NCI-H69 (cell line): ENCODE measurements at places on chromosomes 16 and 17.

DNA sequence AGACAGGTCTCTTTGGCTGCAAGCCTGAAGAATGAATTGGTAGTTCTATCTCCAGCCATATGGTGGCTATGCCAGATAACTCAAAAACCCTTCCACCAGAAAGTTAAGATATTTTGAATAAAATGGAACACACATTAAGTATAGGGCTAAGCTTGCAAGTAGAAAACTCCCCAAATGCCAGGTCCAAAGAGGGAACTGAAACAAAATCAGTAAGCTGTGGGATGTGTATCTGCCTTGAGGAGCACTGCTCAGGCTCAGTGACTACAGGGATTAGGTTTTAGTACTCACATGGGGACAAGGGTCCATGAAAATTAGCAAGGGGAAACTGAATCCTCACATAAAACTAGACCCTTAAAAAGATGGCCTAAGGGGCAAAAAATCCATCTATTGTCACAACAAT is 115.7 kb upstream of the PMFBP1 start:
- DNase-seq = no peak

- no peak for DNase-seq
Measured at GRCh38 chr16:27566417-27566816, 16.5 kb downstream of the KATNIP start.

- no peak for DNase-seq
Measured at GRCh38 chr16:81140930-81141780, 45.0 kb upstream of the GCSH start.

DNA sequence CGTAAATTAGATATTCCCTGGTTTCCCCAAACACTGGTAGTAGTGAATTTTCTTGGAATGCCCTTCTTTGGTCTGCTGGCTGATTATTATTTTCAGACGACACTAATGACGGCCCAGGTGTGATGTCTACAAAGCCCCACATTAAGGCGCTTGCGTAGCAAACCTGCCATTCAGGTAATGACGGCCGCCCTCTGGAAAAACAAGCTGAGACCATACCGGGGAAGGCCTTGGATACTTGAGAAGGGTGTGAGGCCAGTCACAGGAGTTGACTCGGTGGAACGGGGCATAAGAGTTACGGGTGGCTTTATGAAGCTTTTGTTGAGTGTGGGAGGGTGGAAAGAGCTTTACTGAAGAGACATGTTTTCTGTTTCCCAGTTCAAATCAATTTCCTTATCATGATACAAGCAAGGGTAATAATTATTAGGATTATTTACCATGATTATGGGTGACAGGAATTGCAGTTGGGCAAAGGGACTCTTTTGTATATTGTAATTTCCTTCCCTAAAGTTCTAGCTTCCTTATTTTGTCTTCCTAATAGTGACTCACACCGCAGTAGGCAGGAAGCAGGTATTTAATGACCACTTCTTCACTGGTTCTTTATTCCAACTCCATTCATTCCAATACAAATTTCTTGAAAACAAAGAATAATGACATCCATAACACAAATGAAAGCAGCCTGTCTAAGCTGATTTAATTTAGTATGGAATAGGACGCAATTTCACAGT is 24.8 kb downstream of the KRT23 start:
- DNase-seq = no peak

DNA sequence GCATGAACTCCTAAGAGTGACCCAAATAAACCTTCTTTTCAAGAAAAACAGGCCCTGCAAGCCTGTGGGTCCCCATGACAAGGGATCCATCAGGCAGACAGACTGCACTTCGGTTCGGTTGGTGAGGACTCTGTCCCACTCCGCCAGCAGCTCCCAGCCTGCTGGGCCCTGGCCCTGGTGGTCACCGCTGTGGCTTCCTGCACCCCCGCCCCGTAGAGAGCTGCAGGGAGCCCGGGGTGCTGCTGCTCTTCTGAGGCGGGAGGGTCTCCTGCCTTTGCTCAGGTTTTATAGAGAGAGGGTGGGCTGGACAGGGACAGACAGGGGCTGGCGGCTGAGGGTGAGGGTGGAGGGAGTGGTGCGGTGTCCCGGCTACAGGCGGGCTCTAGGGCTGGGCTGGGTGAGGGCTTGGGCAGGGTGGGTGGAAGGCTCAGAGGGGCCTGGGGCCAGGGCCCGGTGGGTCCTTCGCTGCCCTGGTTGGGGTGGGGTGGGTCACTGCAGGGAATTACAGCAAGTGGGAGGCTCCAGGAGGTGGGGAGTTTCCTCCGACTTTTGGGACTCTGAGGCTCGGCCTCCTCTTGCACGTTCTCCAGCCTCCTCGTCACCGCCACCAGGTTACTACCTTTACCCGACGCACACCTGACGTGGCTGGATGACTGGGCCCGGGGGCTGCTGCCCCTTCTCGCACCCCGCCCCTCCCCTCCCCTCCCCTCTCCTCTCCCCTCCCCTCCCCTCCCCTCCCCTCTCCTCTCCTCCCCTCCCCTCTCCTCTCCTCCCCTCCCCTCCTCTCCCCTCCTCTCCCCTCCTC is 90.2 kb upstream of the CBX4 start:
- DNase-seq = no peak

DNA sequence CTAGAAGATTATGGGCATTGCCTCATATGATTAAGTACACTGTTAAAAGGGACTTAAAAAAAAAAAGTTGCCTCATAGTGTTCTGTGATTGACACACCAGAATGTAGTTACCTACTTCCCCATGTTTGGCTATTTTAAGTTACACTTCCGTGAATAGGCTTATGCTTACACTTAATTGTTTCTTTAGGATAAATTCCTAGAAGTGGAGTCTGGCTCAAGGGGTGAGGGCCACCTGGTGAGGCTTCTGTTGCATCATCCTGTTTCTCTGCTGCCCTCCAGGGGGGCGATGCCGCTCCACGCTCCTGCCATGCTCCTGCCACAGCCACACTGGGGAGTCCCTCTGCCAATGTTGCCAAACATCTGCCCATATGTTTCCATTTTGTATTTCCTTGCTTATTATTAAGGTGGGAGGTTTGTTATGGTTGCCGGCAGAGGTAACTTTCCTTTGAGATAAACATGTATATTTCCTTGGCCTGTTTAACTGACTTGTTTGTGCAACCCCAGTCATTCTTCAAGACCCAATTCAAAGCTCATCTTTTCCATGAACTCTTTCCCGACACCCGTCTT is 73.1 kb downstream of the KSR1 start:
- peak; percentile 94 for DNase-seq

GRCh38 chr16:29909391-29909790 is 9.1 kb downstream of the ASPHD1 start:
- DNase-seq = no peak

DNA sequence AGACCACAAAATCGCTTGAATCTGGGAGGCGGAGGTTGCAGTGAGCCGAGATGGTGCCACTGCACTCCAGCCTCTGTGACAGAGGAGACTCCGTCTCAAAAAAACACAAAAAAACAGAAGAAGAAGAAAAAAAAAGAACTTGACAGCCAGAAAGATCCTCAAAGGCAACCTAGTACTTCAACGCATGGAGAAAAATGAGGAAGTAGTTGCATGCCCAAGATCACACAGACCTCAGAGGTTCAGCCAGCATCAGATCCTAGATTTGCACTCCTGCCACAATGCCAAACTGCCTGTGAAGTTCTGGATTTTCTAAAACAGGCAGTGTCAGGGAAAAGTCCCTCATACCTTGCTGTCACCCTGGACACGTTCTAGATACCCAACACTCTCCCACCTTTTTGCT is 1.5 kb downstream of the ATPAF2 start:
- no peak for DNase-seq

DNA sequence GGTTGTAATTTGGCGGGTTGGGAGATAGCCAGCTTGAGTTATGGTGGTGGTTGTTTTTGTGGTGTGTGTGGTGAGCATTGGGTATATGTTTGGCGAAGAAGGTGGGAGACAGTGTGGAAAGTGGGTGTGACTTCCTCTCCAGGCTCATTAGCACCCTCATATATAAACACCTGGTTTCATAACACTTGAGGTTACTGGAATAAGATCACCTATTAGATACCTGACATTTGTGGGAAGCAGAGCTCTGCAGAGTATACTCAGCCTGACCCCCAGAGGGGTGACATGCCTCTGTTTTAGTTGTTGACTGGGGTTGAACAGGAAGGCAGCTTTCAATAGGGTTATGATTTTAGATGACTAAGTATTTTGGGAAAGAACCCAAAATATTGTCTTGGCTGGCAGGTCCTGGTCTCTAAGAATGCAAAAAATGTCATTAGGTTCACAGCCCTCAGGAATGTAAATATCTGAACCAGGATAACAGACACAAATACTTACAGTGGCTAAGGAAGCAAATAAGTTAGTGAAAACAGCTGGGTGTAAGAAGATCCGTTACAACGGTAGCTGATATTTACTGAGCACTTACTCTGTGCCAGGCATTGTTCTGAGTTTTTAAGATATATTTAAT is 18.3 kb upstream of the EFCAB13 start:
- DNase-seq = peak; percentile 88

- peak; percentile 73 for DNase-seq
Measured at GRCh38 chr16:69839798-69840409, 77.8 kb downstream of the WWP2 start.

DNA sequence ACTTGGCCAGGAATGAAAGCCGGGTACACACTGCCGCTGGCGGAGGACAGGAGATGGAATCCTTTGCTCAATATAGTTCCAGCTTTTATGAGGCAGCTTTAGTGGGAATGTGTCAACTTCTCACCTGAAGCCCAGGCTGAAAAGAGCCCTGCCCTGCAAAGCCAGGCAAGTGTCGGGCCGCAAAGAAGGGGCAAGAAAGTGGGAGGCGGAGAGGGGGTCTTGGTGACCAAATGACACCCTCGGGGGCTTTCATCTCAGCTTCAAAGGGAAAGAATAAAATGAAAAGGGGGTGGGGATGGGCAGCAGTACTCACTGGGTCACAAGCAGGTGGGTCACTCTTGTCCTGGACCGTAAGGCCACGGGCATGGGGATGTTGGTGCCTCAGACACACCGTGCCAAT is 62.9 kb downstream of the C16orf95 start:
- no peak for DNase-seq

- no peak for DNase-seq
Measured at GRCh38 chr16:10385725-10386516, at the start of gene ATF7IP2. TSS of gene ATF7IP2 (plus strand) at chr16:10386061. CDS start at chr16:10430621, 44,560 bp downstream.

DNA sequence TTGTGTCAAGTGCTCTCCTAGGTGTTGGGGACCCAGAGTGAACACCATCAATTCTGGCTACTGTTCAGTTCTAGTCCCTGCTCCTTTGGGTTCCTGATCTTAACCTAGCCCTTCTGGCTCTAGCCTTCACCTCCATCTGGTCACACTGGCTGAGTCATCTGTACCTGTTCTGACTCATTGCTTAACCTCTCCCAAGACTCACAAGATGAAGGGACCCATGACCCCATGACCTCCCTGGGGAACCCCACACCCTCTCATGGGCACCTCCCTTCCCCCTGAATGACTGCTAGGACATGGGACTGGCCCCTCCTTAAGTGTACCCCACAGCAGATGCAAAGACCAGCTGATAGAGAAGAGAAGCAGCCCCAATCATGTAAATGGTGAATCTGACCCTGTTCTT is 345.8 kb upstream of the CDH5 start:
- DNase-seq = no peak

DNA sequence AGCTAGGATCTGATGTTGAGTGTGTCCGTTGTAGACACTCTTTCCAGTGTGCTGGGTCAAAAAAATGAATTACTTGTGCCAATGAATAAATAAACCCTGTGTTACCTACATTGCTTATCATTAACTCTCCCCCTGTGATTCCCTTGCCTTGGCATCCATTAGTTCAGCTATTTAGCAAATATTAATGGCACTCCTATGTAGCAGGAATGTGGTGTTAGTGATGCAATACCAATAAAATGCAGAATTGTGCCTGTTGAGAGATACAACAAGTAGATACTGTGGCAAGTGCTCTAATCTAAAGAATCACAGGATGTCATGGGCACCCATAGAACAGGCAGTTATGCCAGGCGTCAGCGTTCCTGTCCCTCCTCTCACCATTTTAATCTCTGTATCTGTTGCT is 343.2 kb downstream of the PMP22 start:
- no peak for DNase-seq

- no peak for DNase-seq
Measured at GRCh38 chr17:36900160-36900512, 37.1 kb upstream of the LHX1 start.

DNA sequence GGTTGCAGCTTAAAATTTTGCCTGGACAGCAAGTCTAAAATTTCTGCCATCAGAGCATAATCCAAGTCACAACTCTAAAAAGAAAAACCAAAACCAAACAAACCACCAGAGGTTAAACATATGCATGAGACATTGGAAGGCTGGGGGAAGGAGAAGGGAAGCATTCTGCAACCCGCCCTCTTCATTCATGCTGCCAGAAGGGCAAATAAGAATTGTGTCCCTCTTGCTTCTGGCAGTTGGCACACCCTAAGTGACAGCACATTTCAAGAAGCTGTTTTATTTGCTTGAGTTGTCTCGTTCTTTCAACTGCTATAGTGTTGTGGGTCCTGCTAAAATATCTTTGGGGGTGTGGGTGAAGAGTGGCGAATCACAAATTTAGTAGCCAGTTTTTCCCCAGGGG is 99.6 kb downstream of the SKAP1 start:
- DNase-seq = peak; percentile 84

DNA sequence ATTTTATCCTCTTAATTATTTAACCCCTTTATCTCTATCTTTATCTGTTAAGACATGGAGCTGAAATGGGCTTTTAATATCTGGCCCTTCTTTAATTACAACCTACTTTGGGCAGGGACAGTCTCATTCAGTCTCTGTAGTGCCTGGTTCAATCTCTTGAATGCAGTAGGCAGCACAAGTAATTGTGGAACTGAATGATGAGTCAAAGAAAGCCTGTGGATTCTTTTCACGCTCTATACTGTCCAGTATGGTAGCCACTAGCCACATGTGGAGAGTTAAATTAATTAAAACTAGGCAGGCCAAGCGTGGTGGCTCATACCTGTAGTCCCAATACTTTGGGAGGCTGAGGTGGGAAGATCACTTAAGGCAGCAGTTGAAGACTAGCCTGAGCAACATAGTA is 9.3 kb downstream of the BPTF start:
- DNase-seq = no peak

DNA sequence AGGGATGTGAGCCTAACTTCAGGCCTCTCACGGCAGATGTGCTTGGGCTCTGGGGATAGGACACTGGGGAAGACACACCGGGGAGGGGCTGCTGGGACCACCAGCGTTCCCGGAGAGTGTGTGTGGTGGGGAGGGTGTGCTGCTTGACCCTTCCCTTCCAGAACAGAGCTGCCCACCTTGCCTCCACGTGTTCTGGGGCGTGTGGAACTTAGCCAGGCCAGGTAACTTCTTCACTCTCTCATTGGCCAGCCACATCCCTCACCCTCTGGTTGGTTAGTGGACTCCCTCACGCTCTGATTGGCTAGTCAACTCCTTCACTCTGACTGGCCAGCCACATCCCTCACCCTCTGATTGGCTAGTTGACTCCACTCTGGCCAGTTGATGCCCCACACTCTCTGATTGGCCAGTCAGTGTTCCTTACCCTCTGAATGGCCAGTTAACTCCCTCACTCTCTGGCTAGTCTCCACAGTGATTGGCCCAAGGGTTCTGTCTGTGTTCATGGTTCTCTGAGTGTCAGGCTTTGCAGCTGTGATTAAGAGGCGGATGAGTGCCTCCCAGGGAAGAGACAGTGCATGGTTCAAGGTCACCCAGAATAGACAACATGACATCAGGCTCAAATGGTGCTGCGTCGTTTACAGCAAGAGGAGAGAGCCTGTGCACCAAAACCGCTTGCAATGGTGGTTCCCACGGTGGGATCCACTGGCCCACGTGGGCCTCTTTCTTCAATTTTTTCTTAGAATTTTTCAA is 10.0 kb downstream of the TMEM235 start:
- peak; percentile 78 for DNase-seq

- DNase-seq = peak; percentile 98
Measured at GRCh38 chr17:42566883-42567573, at the start of gene MLX. TSS of gene MLX (plus strand) at chr17:42567100. CDS start at chr17:42567125, 25 bp downstream.

- DNase-seq = no peak
Measured at GRCh38 chr17:79981661-79982101, 54.0 kb downstream of the TBC1D16 start.
